ENCODE measurements at places on chromosomes 6 and 20.
A peak's percentile ranks its signal among the peaks of the same experiment; 100 is the strongest.

DNA sequence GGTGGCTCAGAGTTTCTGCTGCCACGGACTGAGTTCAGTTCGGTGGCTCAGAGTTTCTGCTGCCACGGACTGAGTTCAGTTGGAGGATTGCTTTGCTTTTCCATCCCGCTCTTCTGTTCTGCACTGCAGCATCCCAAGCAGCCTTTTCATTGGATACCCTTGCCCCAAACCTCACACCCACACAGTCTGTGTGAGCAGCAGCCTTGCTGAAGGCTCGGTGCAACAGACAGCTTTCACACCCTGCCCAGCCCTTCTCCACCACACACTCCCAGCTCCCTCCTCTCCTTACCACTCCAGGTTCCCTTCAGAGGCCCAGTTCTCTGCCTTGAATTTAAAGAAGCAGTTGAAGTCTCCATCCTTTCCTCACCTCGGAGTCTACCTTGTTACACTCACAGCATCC is 52.5 kb upstream of the CHD6 start:
- DNase-seq = no peak

GRCh38 chr20:58372806-58373205 is 16.2 kb upstream of the VAPB start:
- no peak for DNase-seq

- DNase-seq = no peak
Observed at GRCh38 chr6:107538856-107539387, 49.0 kb downstream of the SOBP start.

DNA sequence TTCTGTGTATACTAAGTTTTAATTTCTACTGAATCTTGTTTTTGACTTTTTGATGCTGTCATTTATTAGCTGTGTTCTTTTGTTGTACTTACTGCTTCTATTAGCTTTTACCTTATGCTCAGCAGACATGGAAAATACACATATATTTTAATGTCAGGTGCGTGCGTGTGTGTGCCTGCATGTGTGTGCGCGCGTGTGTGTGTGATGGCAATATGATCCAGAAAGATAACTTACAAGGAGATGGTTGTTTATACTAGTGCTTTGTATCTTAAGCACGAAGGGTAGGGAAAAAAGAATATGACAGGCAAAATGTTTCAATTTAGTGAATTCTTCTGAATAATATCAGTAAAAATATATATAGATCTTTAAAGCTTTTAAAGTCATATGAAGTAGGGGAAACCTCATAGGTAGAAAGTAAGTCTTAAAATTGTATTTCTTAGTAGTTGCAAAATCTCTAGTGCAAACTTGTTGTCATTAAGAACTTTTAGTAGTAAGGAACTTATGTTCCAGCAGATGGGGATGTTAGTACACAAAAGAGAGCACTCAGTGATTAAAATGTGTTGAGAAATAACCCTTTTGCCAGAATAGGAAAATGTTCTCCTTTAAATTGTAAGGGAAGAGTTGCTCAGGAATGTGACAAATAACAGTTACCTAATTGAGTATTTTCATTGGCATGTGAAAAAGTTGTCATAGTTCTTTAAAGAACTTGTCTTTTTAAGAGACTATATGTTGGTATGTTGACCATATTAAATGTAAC is 13.2 kb downstream of the QKI start:
- DNase-seq = no peak

DNA sequence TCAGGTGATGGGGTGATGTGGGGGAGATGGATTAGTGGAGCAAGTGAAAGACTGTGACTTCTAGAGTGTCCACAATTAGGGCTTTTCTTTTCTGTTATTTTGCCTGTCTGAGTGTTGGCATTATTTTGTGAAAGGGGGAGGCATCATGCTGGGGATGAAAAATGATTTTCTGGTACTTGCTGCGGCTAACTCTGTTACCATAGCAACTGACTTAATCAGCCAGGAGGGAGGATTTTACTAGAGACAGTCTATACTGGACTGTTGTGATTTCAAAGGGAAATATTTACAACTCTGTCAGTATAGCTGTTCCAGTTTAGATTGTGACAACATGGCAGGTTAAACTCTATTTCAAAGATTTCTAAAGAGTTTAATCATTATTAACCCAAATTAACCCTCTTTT is 30.4 kb upstream of the MRAP2 start:
- no peak for DNase-seq

DNA sequence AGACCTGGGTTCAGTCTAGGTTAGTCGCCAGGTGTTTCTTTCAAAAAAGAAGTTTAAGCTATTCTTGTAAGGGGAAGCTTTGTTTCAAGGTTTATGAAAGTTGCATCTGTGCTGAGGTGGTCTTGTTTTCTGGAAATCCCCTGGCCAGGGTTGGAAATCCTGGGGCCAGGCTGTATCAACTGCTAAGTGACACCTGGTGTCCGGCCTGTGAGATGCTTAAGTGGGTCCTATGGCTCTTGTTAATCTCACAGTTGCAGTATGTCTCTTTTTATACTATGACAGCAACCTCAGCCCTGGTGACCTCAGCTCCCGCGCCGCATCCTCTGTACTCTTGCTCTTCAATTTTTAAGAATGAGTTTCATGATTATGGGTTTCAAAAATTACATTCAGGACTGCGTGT is 72.0 kb downstream of the CHMP4B start:
- no peak for DNase-seq

DNA sequence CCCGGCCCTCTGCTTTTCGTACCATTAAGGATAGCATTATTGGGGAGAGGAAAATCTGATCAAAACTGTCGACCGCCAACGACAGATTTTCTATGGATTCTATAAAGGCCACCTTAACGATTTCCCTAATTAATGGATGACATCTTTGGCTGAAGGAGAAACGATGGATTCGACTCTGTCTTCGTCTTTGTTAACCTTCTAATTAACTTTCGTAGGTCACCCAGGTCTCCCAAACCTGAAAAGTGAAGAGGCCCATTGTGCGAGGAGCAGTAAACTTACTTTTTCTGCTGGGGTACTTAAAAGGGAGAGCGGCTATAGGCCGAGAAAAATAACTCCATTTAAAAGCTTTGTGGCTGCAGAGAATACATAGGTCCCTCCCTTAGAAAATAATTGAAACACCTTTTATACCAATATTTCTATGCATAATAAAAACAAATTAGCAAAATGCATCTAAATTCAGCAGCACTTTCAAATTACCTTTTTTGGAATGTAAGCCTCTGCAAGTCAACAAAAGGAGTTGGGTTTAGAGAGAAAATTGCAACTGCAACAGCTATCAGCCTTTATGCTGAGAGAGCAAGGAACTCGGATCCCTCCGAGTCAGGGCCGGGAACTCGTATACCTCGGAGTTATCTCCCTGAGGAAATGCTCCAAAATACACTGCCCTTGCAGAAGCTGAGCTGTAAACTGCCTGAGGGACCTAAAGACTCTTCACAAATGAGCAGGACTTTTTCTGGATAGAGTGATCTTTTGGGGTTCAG is 31.4 kb upstream of the NR2E1 start:
- DNase-seq = no peak

DNA sequence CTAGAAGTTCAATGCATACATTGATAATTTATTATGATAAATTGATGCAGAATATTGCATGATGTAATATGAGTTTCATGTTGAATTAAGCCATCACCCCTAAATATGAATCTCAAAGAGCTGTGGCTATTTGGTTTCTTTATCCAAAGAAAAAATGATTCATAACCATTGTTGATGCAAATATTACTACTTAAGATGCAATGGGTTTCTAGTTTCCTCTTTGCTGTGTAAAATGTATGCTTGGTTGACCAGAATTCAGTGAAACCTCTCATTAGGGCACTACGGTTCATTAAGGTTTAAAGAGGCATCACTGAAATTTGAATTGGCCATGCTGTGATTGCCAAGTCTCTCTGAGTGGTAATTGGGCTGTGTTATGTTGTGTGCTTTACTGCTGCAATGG is 492.5 kb upstream of the FLRT3 start:
- no peak for DNase-seq

GRCh38 chr20:62636446-62636845 is 5.9 kb upstream of the SLCO4A1 start:
- DNase-seq = no peak

DNA sequence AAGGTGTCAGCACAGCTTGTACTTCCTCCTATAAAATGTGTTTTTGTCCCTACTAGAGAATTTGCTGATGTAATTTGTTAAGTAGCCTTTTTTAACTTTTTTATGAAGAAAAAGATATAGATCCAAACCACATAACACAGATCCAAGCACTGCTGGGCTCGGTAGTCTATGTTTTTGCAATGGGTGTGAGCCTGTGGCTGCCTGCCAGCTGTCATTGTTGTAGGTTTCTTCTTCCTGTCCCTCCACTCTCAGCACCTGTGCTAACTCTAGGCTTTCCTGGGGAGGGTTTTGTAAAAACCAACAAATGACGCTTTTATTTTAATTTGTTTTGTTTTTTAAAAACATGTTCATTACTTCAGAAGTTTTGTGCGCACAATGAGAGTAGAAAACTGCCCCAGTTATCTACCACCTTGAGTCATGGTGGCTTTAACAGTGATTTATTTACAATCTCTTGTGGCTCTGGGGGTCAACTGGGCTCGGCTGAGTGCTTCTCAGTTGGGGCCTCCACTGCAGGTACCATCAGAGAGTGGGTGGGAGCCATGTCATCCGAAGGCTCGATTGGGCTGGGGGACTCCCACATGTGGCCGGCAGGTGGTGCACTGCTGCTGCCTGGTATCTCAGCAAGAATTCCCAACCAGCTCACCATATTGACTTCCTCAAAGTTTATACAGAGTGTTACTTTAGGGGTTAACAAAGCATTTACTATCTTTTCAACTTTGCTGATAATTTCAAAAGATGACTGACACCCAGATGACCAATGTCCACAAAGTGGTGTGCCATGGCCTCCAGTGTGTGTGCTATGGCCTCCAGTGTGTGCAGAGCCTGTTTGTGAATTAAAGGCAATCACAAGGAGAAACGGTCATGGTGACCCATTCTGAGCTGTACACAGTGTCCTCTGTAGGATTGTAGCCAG is 3.0 kb upstream of the CCR6 start:
- no peak for DNase-seq

- no peak for DNase-seq
Observed at GRCh38 chr6:51394061-51394460, 575.4 kb downstream of the TFAP2B start.

- DNase-seq = no peak
Observed at GRCh38 chr6:148854096-148854495, 107.3 kb downstream of the UST start.

GRCh38 chr20:20628314-20628713 is 84.1 kb downstream of the RALGAPA2 start:
- no peak for DNase-seq

GRCh38 chr6:111011360-111012142 is 29.7 kb downstream of the RPF2 start:
- DNase-seq = peak; percentile 9

DNA sequence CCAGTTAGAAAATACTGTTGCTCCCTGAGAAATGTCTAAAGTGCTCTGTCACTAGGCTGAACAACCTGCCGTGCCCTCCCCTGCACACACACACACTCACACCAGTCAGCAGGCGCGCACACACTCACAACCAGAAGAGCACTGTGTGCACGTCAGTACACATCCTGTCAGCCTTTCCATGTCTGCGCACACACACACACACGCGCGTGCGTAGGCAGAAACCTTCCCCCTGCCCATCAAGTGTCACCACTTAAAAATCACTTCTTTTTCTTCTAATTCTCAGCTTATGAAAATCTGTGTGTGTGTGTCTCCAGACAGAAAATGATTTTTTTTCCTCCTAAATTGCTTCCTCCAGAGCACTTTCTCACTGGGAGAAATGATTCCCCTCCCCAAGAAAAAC is 100.3 kb downstream of the EDN3 start:
- DNase-seq = no peak

DNA sequence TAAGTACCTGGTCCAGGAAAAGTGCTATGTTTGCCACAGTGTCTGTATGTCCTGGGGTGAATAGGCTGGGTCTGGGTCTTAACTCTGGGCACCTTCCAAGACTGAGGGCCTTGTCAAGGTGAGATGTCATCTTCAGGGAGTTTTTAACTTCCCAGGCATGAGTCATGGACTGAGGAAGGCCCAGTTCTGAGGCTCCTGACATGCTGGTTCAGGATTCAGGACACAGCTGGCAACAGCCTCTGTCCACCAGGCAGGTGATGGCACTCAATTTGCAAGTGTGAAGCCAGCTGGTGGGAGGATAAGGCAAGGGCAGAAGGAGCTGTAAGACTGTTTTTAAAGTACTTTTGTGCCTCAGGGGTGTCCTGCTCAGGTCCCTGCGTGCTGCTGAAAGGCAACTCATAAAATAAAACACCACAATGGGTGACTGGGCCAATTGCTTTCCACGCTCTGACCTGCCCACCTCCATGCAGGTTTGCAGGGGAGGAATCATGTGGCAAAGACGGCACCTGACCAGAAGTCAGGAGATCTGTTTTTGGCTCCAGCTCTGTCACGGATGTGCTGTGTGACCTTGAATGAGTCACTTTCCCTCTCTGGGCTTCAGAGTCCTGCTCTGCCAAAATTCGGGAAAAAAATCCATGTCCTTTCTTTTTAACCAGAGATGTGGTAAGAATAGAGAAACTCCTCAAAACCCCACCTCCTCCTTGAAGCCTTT is 4.9 kb upstream of the PACSIN1 start:
- DNase-seq = no peak

DNA sequence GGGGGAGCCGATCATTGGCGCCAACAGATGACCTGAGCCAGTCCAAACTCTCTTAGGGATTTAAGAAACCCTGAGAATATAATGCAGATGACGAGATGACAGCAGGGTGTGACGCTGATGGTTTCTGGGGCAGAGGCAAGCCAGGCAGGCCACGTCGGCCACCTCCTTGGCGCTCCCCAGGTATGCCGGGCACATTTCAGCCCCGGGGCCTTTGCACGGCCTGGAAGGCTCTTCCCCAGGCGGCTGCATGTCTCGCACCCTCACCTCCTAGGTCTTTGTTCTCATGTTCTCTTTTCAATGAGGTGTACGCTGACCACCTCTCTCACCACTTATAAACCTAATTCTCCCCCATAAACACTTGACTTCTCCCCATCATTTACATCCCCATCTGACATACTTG is 64.9 kb downstream of the RBM38 start:
- no peak for DNase-seq

- no peak for DNase-seq
Observed at GRCh38 chr6:129284225-129284624, 401.3 kb downstream of the LAMA2 start.

- DNase-seq = no peak
Observed at GRCh38 chr6:90038961-90039653, 144.8 kb downstream of the GJA10 start.

GRCh38 chr20:48197066-48197465 is 411.8 kb upstream of the SULF2 start:
- DNase-seq = no peak

GRCh38 chr6:111585974-111586315 is 19.7 kb downstream of the TRAF3IP2 start:
- DNase-seq = no peak

- no peak for DNase-seq
Observed at GRCh38 chr20:19463597-19463996, 251.2 kb downstream of the SLC24A3 start.

Data from PC-9 (cell line).